ENCODE measurements at places on chromosomes 6 and 20. TPM values are rescaled to one million over a fixed set of nuclear protein-coding genes. Genes with fewer than 3 reads are reported as not detected.
A peak's percentile ranks its signal among the peaks of the same experiment; 100 is the strongest.

Gene SLC17A1
- total RNA-seq: not detected

Gene SLC17A3
- total RNA-seq: not detected

Gene KIZ
- 17.0 TPM for total RNA-seq

Gene PGC
- not detected for total RNA-seq

Gene WFDC2
- not detected for total RNA-seq

Gene NNAT
- total RNA-seq: not detected

Gene GRM1
- not detected for total RNA-seq

Gene TJAP1
- total RNA-seq: 14.3 TPM

Gene TOX2
- total RNA-seq: 1.2 TPM

Gene MCM8
- total RNA-seq: 51.6 TPM

Gene ARFGEF3
- 3.5 TPM for total RNA-seq

Gene MUC21
- not detected for total RNA-seq

Gene RGS17
- 6.5 TPM for total RNA-seq

DNA sequence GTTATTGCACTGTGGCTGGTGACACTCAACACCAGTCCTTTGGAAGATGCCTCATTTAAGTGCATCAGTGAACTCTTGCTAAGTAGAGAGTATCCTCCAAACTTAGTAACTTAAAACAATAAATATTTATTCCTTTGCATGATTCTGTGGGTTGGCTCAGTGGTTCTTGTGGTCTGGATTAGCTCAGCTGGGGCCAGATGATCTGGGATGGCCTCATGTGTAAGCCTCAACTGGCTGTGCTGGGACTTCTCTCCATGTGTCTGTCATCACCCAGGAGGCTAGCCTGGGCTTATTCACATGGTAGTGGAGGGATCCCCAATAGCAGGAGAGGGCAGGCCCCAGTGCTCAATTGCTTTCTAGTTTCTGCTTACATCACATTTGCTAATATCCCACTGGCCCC, 8.3 kb downstream of the LRRN4 start:
- no peak for DNase-seq

- DNase-seq: no peak
These were observed 663.4 kb downstream of the KHDRBS2 start for GRCh38 chr6:61622601-61623000.

DNA sequence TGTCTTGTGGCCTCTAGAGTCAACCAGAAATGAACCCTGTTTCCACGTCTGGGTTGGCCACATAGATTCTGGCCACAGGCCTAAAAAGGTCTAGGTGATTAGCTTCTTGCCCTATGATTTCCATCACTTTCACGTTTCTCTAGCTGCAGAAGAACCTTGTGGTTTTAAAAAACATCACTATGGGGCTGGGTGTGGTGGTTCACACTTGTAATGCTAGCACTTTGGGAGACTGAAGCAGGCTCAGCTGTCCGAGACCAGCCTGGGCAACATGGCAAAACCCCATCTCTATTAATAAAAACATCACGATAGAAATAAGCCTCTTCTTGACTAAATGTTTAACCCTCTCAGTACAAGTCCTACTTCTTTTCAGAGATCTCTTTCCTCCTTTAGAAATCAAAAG, 27.6 kb downstream of the POLR1C start:
- DNase-seq: no peak

- no peak for DNase-seq
These were observed 53.8 kb downstream of the ADGRG6 start for GRCh38 chr6:142355520-142356174.

GRCh38 chr20:18857640-18858039, 44.1 kb downstream of the SCP2D1 start:
- peak; percentile 88 for DNase-seq

DNA sequence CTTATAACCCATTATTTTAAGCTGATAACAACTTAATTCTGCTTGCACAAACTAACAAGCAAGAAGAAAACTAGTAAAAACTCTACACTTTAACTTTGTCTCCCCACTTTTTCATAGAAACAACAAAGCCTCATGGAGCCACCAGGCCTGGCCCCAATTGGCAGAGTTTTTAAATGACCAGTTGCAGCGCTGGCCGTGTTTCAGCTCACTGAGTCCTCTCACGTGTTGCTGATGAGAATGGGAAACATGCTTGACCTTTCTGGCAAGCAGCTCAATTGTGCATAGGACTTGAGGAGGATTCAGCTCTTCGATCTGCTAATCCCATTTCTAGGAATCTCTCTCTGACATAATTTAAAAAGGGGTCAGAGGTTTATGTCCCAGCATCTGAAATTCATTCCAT, 24.5 kb upstream of the GRM4 start:
- DNase-seq: no peak

- no peak for DNase-seq
These were observed 24.3 kb downstream of the HSF2 start for GRCh38 chr6:122423734-122424133.

DNA sequence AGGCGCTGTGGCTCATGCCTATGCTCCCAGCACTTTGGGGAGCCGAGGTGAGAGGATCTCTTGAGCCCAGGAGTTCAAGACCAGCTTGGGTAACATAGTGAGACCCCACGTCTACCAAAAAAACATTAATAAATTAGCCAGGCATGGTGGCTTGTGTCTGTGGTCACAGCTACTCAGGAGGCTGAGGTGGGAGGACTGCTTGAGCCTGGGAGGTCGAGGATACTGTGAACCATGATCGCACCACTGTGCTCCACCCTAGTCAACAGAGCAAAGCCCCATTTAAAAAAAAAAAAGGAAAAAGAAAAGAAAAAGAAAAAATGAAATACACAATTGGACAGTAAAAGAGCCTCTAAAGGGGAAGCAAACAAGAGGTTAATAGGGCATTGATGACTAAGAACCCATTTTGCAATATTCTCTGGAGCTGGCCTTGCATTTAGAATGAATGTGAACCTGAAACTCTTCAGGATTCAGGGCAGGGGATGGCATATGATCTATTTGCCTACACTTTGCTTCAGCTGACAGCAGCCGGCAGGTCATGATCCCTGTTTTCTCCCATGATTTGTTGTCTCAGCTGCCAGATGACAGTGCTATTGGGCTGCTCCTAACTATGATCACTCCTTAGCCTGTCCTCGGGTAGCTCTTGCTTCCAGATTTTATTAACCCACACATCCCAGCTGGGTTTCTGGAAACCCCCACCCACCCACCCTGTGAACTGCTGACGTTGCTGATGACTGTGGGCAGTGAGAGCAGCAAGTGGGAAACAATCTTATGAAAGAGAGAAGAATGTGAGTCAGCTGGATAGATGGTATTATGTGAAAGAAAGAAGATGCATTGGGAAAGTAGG, 83.8 kb upstream of the ELOVL5 start:
- peak; percentile 13 for DNase-seq

- no peak for DNase-seq
These were observed 31.0 kb downstream of the ADAT2 start for GRCh38 chr6:143419526-143419925.

- no peak for DNase-seq
These were observed 122.8 kb upstream of the DST start for GRCh38 chr6:56765494-56765893.

DNA sequence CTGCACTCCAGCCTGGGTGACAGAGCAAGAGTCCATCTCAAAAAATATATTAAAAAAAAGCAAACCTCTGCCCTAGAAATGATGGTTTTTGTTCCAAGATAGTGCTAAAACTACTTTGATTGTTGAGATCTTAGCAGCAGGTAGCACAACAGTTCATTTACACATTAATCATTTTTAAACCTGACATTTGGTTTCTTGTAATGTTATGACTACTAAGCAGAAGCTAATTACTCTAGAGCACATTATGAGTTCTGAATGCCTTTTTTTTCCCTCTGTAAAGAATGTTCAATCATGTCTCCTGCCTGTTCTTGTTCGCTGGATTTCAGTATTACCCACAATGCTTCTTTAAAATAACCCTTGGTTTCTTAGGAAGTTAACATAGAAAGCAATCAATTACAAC, 24.7 kb upstream of the PHF3 start:
- DNase-seq: no peak

- no peak for DNase-seq
These were observed 4.3 kb downstream of the MTCL3 start for GRCh38 chr6:127514773-127515227.

DNA sequence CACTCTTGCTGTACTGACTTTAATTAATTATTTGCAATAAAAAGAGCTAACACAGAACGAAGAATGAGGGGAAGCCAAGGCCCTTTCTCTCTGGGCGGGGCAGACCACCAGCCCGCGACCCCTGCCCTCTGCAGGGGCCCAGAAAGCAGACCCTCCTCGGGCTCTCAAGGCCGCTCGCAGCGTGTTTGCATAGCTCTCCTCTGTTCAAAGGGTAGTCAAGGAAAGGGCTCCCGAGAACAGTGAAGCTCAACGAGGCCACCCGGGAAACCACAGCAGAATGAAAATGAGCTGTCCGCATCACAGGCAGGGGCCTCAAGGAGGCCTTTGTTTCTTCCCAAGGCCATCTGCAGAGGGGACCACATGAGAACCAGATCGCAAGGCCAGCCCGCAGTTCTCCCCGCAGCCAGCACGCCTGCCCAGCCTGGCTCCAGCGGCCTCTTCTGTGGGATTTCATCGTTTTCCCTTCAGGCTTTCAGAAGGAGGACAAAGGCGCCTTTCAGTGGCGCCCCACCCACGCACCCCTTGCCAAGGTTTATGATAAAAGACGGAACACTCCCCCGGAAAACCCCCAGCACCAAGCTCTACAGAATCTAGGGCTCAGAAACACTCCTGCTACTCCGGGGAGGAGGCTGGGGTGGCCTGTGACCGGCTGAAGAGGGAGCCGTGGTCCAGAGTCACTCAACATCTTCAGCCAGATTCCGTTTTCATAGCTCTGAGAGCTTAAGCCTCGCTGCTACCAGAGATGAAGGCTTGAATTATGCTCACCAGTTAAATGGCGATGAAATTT, 25.3 kb downstream of the ACSS1 start:
- no peak for DNase-seq

DNA sequence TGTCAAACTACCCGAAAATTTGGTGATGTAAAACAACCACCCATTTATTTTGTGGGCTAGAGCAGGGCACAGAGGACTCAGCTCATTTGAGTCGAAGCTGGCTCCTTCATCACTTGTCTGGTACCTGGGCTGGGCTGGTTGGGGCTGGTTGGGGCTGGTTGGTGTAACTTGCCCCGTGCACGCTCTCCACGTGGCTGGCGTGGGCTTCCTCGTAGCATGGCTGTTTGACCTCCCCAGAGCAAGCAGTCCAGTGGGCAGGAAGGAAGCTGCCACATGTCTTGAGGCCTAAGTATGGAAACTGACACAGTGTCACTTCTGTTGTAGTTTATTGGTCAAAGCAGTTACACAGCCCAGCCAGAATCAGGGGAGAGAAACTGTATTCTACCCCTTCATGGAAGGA, 27.1 kb downstream of the BCAS4 start:
- no peak for DNase-seq

DNA sequence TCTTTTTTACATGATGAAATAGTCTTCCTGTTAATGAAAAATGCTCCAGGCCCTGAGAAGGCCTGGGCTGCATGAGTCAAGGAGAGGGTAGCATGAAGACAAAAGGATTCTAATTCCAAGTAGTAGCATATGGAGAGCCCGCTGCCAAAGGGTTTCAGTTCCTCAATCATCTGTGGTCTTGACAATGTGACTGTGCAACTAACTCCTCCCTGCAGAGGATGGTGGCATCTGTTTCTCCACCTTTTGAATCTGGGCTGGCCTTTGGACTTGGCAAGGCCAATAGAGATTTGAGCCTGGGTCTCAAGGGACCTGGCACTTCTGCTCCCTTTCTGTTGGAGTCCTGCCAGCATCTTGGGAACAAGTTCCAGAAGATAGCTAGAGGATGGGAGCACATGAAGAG, 35.1 kb upstream of the ANKEF1 start:
- no peak for DNase-seq

- DNase-seq: peak; percentile 4
These were observed 4.2 kb downstream of the CLIC5 start for GRCh38 chr6:46011188-46012085.

DNA sequence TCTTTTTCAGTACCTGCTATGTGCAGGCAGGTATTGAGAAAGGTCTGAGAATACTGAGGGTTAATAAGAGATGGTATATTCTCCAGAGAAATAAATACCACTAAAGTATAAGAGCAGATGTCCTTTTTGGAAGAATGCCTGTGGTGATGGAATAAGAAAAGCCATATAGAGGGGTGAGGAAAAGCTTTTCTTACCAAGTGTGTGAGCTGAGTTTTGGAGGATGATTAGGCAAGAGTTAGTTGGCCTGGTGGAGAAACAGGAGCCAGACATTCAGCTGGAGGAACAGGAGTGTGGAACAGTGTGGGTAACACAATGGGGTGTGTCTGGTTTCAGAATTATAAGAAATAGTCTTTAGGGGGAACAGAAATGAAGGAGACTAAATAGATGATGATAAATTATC, 19.9 kb downstream of the ZNF451 start:
- DNase-seq: no peak

DNA sequence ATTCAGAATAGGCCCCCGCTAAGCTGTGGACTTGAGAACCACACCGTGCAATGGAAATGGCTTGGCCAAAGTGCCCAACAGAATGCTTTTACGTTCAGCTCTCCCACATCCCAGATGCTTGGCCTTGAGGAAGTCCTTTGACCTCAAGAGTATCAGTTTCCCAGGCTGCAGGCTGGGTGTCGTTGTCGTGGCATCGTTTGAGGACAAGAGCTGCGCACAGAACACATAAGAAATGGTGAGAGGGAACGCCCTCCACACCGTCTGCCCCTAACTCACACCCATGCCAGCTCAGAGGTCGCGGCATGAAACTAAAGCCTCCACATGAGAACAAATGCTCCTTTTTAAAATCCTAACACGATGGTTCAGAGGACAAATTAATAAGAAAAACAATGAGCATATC, 37.0 kb downstream of the NFATC2 start:
- DNase-seq: no peak

DNA sequence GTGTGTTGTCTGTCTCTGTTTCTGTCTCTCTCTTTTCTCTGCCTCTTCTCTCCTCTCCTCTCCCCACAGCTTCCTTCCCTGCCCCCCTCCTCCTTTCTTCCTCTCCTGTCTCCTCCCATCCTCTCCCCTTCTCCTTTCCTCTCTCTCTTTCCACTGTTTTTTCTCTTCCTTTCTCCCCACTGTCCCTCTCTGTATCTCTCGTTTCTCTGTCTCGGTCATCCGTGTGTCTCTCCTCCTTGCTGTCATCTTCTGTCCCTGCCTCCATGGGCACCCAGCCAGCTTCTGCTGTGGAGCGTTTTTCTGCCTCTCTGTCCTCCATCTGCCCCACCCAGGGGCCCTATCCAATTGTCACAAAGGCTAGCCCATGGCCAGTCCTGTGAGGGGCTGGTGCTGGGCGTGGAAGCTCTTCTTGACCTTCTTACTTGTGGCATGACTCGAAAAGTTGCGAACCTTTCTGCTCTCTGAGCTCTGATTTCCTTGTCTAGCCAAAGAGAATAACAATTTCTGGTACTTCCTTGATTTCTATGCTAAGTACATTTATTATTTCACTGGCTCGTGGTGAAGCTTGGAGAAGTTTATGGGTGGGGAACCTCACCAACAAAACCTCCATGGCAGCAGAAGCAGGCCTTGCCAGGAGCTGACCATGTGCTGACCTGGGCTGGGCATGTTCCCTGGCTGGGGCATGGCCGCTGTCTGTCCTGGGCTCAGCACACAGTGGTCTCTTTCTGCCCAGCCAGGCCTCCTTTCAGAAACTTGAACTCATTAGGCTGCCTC, 69.3 kb downstream of the CEBPB start:
- no peak for DNase-seq

All from A172 (cell line).